Fibroblast of gingiva (primary cell): ENCODE measurements at places on chromosomes 12 and 14.

DNA sequence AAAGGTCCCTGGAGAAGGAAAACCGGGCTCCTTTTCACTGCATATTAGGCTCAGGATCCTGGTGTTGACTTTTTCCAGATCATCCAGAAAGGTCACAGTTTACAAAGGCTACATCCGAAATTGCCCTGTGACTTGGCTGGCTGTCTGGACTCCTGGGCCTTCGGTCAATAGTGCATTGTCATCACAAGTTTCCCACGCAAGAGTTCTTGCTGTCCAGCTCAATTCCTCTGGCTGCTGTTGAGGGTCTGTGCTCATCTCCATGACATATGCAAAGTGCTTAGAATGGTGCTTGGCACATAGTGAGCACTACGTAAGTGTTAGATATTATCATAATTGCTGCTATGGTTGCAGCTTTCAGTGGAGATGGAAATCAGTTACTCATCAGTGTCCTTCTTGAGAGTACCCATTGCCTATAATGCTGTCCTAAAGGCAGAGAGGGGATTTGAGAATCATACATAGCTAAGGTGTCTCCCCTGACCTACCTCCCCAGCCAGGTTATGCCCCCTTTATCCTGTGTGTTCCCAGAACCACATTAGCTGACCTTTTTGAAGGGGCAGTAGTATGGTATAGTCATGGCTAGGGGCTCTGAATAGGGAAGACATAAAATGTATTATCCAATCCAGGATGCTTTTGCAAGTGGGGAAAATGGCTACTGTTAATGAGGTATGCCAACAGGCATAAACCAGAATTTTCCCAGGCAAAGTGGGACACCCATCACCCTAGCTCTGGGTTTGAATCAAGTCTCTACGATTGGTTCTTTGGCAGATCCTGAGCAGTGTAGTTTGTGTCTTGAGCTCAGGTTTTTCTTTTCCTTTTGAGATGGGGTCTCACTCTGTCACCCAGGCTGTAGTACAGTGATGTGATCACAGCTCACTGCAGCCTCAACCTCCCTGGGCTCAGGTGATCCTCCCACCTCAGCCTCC, 132.0 kb upstream of the CCND2 start:
- DNase-seq = no peak

GRCh38 chr12:14410841-14411569, 45.5 kb downstream of the ATF7IP start:
- DNase-seq = no peak

DNA sequence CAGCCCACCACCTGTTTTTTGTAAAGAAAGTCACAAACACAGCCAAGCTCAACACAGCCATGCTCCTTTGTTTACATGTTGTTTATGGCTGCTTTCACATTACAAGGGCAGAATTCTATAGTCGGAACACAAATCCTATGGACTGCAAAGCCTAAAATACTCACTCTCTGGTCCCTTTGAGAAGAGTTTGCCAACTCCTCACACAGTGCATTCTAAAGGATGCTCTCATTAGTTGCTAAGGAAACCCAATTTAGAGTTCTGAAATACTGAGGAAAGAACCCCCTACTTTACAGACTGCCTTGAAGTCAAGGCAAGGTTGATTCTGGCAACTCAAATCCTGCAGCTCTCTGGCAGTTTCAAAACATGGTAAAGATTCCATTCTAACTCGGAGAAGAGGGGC, 38.3 kb downstream of the DCP1B start:
- no peak for DNase-seq

DNA sequence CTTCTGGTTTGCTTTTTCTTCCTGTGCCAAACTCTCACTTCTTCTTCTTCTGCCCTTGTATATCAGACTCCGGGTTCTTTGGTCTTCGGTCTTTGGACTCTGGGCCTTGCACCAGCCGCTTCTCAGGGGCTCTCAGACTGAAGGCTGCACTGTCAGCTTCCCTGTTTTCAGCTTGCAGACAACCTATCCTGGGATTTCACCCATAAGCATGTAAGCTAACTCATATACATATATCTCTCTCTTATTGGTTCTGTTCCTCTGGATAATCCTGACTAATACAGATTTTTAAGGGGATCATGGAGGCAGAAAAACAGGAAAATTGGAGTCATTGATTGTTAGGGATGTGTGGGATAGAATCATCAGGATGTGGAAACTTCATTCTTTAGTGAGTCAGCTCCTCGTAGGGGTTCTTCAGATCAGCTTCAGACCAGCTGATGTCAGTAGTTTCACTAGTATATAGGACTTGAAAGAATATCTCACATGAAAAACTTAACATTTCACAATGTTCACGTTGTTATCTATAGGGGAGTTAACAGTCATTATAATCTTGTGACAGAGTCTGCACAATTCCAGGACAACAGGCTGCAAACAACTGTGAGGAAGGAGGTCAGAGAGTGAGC, 102.9 kb downstream of the RASSF9 start:
- DNase-seq = peak; percentile 12

DNA sequence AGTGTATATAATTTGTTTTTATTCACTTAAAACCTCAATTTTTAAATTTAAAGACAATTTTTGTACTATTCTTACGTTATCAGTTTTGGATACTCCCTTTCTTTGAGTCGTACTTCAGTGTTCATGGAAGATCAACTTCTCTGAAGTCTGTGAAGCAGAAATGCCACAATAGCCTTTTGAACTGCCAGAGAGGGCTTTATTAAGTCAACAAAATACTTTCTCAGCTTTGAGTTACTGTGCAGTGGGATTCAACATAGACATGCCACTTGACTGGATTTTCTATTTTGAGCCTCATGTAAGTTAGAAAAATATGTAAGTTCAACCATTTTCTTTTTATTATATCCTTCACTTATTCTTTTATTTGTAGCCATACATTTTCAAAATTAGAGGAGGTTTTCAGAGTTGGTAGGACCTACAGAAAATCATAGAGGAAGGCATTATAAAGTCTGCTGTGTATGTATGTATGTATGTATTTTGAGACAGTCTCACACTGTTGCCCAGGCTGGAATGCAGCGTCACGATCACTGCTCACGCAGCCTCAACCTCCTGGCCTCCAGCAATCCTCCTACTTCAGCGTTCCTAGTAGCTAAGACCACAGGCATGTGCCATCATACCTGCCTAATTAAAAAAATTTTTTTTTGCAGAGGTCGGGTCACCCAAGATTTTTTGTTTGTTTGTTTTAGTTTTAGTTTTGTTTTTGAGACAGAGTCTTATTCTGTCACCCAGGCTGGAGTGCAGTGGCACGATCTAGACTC, 31.3 kb upstream of the BCAT1 start:
- DNase-seq = no peak

GRCh38 chr12:43976027-43976426, 140.1 kb downstream of the TMEM117 start:
- DNase-seq = no peak

GRCh38 chr14:99581938-99582337, 22.1 kb downstream of the CCDC85C start:
- DNase-seq = no peak

GRCh38 chr12:103560604-103561101, 26.4 kb upstream of the STAB2 start:
- peak; percentile 90 for DNase-seq

DNA sequence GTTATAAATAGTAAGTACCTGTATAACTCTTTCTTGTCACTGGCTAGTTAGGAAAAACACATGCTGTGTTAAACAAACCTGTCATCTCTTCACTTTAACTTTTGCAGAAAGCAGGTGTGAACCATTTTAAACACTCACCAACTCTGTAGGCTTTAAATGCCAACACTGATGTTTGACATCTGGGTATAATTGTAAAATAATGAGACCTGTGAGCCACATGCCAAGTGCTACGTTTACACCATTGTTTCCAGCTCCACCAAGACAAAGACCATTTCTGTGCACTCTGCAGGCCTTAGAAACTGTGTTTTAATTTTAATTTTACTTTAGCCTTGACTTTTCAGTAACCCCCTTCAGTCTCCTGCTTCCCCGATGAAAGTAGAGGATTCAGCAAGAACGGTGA, 11.0 kb downstream of the TPH2 start:
- DNase-seq = no peak

- peak; percentile 56 for DNase-seq
Measured at GRCh38 chr14:68982581-68982980, 3.5 kb upstream of the ACTN1 start.

DNA sequence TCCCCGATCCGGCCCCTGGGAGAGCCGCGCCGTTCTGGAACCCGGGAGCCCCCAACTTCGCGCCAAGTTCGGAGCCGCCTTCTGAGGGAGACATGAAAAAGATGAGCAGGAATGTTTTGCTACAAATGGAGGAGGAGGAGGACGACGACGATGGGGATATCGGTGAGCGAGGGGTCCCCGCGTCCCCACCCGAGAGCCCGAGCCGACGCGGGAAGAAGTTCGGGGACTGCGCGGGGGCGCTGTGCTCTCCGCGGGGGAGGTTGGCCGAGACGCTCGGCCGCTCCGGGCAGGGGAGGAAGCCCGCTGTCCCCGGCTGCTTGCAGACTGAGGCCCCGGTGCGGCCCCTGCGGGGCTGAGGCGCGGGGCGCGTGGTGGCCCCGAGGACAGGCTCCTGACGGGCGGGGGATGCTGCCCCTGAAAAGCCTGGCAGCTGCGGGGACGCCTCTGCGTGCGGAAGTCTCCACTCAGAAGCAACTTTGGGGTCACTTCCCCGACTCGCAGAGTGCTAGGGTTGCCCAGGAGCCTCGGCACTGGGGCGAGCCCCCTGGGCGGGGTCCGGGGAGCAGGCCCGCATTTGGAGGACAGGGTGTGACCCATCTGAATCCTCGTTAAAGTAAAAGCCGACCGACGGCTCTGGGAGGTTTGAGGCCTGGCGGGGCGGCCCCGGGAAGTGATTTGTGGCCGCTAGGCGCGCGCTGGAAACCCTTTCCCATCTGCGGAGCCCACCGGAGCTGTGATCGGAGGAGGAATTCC, 511 bp downstream of the ANO6 start:
- DNase-seq = peak; percentile 30

GRCh38 chr14:63993992-63994391, 141.2 kb downstream of the SYNE2 start:
- DNase-seq = no peak

- DNase-seq = no peak
Measured at GRCh38 chr14:100599981-100600380, 12.8 kb upstream of the BEGAIN start.

DNA sequence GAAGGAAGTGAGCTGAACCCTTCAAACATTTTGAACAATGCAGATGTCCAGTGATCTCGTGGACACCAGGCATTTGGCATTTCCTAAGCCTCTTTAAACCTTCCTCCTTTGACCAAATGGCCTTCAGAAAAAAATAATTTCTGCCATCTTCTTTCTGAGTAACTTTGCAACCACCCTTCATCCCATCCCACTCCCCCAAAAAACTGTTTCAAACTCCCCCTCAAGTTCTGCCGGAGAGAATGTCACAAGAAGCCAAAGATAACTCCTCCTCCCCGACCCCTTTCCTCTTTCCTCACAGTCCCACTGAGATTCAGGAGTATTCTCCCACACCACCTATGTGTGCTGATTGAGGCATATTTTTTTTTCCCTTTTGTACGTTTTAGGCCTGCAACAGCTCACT, 1.7 kb downstream of the KSR2 start:
- no peak for DNase-seq

DNA sequence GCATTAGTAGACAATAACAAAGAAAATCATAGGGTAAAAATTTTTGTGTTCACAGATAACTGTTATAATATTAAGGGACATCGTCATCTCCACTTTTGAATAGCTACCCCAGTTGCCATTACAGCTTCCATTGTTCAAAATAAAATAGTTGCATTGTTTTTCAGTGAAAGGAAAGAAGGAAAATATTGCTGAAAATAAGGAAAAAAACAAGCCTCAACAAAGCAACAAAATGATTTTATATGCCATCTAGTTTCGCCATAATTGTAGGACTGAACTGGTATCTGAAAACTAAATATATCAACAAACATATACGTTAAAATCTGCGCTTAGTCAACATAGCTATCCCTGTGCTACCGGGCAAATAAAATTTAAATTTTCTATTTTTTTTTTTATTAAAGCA, 3.3 kb downstream of the CDK17 start:
- DNase-seq = no peak

DNA sequence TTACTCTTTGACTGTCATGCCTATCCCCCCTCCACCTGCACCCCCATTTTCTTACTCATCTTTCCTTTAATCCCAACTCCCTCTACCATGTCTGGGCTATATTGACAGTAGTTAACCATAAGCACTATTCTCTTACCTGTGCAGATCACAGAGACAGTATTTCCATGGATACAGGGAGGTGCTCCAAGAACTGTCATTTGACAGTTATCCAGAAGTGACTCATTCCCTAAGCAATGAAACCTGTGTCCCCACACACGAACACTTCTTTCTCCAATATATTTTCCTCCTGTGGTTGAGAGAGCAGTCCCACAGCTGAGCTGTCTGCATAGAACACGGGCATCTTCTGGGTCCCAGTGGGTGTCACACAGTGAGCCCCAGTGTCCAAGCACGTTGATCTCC, 68.8 kb downstream of the CD163L1 start:
- DNase-seq = no peak

DNA sequence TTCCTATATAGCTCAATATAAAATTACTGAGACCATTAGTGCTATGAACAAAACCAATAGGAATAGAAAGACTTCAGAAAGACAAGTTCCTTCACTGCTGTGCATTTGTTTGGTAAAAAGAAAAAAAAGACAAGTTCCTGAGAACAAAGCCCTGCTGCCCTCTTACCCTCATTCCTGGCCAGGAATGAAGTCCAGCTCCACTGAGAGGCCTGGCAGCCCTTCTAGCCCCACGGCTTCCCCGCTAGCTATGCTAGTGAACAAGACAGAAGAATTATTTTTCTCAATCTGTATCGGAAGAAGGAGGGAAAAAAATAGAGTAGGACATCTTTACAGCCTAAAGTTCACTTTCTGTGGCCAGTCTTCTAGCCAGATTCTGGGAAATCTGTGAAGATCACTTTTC, 1.6 kb downstream of the MFAP5 start:
- no peak for DNase-seq

GRCh38 chr14:96568621-96569020, 66.4 kb downstream of the PAPOLA start:
- no peak for DNase-seq

DNA sequence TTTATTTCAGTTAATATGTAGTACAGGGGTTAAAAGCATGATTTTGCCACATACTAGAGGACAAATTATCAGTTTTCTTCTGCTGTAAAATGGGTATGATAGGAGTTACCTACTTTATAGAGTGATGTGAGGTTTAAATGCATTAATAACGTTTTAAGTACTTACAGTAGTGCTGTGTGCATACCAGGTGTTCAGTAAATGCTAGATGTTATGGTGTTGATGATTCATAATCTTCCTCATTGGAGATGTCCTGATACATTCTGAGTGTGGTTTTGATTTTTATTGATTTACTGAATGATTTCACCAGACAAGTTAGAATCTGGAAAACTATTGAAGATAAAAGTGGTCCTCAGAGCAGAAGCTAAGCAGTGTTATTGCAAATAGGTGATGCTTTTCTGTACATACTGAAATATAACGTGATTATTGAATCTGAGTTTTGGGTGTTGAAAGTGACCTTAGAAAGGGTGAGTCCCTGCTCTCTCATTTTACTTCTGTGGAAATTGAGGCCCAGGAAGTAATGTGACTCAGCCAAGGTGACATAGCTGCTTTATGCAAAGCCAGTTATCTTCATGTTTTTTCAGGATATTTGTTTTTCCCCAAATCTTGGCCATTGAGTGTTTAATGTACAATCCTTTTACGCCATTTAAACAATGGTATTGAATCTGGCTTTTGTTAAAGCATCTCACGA, 54.7 kb downstream of the VRK1 start:
- no peak for DNase-seq
